ENCODE measurements at places on chromosomes 7 and 10.

GRCh38 chr10:51082857-51083256, 8.6 kb downstream of the PRKG1 start:
- DNase-seq = no peak

GRCh38 chr10:34696423-34696822, 118.7 kb downstream of the PARD3 start:
- no peak for DNase-seq

GRCh38 chr10:97618285-97618684, 15.0 kb downstream of the MORN4 start:
- no peak for DNase-seq

DNA sequence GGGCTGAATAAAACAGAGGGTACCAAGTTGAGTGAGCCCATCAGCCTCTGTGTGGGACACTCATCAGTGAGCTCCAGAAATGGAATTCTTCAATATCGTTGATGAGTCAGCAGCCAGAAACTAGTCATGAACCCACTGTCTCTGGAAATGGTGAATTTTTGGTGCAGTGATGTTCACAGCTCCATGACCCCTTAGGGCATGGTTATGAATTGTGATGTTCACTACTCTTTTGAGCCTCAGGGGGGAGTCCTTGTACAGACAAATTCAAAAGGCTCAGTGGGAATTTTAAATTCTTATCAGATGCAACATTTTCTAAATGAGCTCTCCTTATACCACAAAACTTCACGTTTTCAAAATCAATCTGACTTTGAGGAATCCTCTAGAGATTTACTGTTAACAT, 335.7 kb downstream of the PHTF2 start:
- DNase-seq = peak; percentile 35

DNA sequence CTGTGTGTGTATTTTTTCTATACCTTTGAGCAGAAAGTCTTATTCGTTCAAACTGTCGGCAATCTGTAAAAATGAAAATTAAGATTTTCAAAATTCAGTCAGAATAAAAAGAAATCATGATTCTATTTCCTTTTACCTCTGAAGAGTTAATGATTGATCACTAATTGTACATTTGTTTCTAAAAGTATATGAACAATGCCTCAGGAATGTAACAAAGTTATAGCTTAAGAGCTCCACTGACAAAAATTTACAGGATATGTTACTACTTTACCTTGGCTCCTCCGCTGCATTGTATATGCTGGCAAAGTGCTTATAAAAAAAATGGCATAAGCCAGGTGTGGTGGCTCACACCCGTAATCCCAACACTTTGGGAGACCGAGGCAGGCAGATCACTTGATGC, 225.7 kb downstream of the VTI1A start:
- DNase-seq = no peak

DNA sequence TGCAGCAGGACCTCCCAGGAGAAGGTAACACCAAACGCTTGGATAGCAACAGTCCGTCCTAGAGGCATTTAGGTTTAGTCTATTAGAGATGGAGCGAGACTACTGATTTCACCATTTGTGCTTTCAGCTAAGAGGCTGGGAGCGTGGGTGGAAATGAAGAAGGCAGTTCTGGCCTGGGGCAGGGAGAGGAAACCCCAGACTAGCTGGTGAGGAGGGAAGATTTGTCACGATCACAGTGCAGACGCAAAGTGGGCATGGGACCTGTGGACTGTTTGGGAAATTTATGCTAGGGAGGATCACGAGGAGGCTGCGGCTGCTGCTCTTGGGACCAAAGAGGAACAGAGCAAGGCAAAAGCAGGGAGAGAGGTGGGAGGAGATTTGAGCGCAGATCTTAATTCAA, 130.4 kb upstream of the AOAH start:
- no peak for DNase-seq

GRCh38 chr7:43904533-43905208, 1.7 kb downstream of the URGCP start:
- no peak for DNase-seq

DNA sequence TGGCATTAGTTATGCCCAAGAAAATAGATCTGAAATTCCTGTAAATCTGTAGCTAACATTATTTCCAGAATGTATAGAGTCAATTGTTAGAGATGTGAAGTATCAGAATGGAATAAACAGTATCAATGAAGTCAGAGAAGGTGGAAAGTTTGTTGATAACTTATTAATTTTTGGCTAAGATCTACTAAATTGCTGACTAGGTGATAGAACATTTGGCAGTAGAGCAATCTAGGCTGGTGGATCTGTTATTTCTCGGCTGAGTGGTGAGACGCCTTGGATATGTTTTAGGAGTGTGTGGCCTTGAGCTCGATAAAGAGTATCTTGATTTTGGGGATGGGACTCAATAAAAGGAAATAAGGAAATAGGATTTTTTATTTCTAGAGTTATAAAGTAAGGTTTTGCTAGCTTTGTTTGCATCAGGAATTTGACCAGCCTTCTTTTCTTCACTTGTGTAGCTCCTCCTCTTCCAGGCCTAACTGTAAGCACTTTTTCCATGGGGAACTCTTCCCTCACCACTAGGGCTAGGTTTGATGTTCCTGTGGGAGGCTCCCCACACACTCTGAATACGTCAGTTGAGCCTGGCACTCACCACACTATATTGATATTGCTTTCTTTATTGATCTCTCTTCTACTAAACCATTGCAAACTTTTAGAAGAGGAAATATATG, 86.8 kb upstream of the CSTF2T start:
- no peak for DNase-seq

- no peak for DNase-seq
Observed at GRCh38 chr7:140697447-140698143, 1.1 kb downstream of the NDUFB2 start.

GRCh38 chr7:92831716-92832533, 4.4 kb downstream of the CDK6 start:
- peak; percentile 50 for DNase-seq

DNA sequence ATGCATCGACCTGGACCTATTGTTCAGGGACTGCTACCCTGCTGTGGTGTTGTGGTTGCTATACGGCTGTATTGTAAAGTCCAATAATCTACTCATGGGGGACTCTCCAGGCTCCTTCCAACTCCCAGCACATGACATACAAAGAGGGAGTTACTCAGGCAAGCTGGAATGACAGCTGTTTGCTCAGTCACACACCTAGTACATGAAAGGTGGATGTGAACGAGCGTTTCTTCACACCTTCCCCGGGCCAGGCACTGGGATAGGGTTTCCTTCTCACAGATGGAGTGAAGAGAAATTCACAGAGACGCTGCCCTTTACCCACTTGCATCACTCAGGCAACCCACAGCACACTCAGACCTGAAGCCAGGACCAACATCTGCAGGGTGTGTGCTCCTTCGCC, 215.7 kb downstream of the TNS3 start:
- DNase-seq = no peak

DNA sequence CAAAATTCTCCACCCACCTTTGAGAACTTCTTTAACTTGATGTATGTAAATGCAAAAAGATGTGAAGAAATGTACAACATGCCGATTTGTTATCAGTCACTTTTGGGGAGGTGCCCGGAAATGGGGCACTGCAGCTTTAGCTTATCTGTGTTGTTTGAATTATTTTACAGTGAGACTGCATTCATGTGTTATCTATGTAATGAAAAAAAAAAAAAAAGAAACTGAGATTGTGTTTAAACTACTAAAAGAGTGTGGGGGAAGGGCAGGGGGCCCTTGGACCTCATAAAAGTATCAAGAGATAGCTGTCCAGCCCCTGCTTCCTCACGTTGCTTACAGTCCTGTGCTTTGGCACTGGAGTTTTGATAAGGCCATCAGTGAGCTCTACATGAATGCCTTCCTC, 259.4 kb downstream of the STK31 start:
- DNase-seq = no peak

GRCh38 chr10:19347621-19348020, 299.0 kb downstream of the MALRD1 start:
- DNase-seq = no peak

- DNase-seq = no peak
Observed at GRCh38 chr7:156654511-156655234, 14.1 kb downstream of the RNF32 start.

DNA sequence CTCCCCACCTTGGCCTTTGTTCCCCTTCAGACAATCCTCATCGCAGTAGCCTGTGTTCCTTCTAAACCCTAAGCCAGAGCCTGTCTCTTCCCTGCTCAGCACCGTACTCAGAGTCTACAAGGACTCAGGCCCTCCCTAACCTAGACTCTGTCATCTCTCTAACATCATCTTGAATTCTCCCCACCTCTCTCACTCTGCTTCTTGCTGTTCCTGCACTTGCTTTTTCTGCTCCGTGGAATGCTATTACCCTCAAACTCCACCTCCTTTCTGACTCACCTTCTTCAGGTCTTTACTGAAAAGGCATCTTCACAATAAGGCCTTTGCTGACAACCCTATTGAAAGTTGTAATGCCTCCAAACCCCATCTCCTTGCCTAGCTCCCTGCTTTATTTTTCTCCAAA, 141.0 kb downstream of the DKK1 start:
- DNase-seq = no peak

GRCh38 chr7:31553661-31554081, 39.8 kb downstream of the ITPRID1 start:
- DNase-seq = no peak

GRCh38 chr10:76071653-76072365, 640.4 kb downstream of the LRMDA start:
- DNase-seq = no peak

GRCh38 chr10:17022896-17023295, 106.7 kb downstream of the CUBN start:
- DNase-seq = no peak

- DNase-seq = peak; percentile 16
Observed at GRCh38 chr7:152435384-152436110, at the start of gene KMT2C. TSS of gene KMT2C (minus strand) at chr7:152436003. CDS start at chr7:152435786, 217 bp downstream.

DNA sequence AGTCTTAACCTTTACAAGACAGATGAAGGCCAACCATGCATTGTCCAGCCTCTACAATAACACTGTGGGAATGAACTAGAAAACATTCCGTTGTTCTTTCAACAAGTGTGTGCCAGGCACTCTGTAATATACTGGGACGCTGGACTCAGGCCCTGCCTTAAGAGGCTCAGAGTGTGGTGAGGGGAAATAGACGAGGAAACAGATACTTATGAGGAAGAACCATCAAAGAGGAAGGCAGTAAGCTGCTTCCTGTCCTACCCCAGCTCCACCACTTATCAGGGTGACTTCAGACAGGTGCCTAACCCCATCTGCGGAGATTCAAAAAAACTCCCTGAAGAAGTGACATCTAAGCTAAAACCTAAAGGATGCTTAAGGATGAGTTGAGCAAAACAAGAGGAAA, 8.9 kb upstream of the TRIM8 start:
- DNase-seq = no peak

DNA sequence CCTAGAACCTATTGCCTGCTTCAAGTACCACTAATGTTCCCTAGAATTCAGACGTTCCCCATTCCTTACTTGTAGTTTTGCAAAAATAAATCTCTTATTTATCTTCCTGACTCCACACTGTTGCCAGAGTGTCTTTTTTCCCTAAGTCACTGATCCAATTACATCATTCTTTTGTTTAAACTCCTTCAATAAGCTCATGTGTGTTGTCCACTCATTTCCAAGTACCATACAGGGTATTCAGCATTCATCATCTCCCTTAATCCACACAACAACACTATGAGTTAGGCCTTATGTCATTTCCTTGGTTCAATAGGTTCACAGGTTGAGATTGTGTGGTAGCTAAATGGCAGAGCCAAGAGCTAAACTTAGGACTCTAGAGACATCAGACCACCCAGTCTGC, 119.9 kb upstream of the RHOBTB1 start:
- DNase-seq = peak; percentile 89

DNA sequence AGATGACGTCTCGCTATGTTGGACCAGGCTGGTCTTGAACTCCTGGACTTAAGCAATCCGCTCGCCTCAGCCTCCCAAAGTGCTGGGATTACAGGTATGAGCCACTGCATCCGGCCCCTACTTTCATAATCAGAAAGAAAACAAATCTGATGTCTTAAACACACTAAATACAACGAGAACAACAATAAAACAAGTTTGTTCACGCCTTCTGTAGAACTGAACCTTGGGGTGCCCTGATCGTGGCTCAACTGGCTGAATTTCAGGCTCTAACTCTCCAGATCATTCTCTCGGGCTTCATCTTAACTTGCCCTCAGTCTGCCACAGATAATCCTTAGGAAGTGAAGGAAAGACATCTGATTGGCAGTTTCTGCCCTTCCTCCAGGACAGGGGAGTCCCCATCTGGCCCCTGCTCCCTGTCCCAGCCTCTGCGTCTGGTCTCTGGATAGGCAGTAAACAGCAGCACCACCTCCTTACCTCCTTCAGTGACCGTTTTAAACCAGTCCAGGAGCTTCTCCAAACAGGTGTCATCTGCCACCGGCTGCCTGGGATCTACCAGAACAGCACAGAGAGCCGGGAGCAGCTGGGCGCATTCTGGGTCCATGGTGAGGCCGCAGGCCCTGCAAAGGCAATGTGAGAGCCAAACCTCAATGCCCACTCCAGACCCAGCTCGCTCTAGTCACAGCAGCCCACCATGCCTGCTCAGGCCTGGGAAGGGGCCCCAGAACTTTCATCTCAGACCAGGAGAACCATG, 1.3 kb downstream of the BRAT1 start:
- no peak for DNase-seq

DNA sequence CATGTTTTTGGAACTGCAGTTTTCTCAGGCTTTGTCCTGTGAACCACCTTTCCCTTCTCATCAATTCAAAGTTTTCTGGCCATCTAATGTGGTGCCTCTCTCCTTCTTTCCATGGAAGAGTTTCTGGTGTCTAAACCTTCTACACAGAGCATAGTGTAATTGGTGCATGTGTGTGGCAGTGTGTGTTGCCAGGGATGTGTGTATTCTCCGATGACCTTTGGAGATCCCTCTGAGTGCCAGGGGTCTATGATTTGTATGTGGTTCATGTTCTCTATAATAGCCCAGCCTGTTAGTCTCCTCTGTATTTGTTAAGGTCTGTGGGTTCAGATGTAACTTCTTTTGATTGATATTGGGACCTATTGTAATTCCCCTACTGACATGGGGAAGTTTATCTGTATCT, 1.5 kb downstream of the TAS2R60 start:
- no peak for DNase-seq

DNA sequence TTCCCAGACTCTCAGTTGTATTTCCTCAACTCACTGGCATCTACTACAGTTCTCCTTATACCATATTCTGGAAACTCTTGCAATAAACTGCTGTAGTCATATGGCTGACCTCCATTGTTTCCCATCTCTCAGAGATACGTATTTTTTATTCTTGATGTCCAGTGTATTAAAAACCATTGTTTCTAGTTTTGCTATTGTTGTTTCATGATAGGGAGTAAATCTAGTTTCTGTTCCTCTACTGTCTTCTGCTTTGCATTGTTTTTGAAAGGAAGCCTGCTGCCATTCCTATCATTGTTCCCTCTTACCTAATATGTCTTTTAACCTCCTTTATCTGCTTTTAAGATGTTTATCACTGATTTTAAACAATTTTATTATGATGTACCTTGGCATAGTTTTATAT, 255.0 kb downstream of the ADK start:
- DNase-seq = no peak

DNA sequence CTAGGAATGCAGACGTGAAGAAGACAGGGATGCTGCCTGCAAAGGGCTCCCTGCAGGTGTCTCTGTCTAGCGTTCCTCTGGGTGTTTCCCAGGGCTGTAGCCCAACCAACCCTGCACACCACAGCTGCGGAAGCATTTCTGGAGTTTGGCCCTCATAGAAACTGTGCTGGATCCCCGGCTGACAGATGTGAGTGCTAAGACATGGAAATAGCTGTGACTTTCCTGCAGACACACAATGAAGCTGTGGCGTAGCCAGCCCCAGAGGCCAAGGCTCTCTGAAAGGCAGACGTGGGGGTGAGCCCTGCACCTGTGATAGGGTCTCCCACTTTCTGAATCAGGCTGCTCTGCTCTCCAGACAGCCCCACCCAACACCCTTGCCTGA, 44.8 kb downstream of the ADCYAP1R1 start:
- DNase-seq = no peak

- no peak for DNase-seq
Observed at GRCh38 chr7:157898802-157899505, 562.1 kb downstream of the DNAJB6 start.

All from kidney capillary endothelial cell (primary cell).